Ascending aorta (tissue), 2 donors: ENCODE measurements at places on chromosomes 6 and 20.
A peak's percentile ranks its signal among the peaks of the same experiment; 100 is the strongest.

DNA sequence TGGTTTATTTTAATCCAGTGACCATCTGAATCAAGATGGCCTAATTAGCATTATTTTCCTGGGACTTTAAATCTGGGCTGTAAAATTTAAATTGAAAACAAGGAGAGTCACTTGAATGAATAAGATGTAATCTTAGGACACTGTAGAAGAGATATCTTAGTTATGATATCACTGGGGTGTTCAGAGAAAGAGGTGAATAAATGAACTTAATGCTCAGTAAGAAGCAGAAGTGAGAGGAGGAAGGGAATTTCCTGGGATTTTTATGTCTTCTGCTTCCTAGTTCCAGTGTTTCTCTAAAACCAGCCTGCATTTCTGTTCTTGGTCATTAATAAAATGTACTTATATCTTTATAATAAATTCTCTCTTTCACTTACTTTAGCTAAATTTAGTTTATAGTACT is 136.8 kb upstream of the PTPRK start:
- DNase-seq, result no peak

GRCh38 chr6:118574051-118574865 is 26.2 kb downstream of the PLN start:
- DNase-seq, result no peak

- DNase-seq, result no peak
Observed at GRCh38 chr20:1130058-1130694, 11.8 kb downstream of the PSMF1 start.

- DNase-seq, result no peak
Observed at GRCh38 chr20:53934421-53935343, 135.7 kb downstream of the BCAS1 start.

DNA sequence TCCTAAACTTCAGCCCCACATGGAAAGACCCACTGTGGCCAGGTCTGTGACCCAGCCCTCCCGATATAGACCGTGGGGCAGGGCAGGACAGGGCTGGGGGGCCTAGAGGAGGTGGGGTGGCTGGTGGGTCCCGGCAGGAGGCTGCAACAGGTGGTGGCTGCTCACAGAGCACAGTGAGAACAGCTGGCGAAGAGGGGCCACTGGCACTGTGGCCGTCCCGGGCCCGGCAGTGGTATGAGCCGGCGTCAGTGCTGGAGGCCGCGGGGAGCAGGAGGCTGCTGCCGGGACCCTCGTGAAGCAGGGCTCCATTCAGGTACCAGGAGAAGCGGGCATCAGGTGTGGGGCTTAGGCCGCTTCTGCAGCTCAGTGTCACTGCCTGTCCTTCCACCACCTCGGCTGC is 13.4 kb downstream of the SIGLEC1 start:
- DNase-seq, result no peak

DNA sequence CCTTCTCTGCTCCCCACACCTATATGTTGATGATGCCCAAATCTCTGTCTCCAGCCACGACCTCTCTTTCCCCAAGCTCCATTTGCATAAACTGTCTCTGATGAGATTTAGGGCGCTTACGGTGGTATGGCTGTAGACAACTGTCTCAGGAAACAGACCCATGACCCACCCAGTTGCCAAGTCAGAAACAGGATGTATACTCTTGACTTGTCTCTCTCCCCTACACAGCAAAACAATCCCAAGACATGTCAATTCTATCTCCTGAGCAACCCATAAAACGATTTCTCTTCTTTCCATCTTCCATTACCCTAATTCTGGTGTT is 13.9 kb downstream of the GNL1 start:
- no peak for DNase-seq

DNA sequence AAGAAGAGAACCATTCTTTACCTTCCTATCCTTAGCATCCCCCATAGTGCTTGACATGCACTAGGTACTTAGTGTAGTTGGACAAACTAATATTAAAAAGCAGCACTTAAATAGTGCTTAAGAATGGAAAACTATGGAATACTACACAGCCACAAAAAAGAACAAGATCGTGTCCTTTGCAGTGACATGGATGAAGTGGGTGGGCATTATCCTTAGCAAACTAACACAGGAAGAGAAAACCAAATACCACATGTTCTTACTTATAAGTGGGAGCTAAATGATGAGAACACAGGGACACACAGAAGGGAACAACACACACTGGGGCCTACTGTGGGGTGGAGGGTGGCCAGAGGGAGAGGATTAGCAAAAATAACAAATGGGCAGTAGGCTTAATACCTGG is 66.8 kb downstream of the EPHA7 start:
- no peak for DNase-seq

DNA sequence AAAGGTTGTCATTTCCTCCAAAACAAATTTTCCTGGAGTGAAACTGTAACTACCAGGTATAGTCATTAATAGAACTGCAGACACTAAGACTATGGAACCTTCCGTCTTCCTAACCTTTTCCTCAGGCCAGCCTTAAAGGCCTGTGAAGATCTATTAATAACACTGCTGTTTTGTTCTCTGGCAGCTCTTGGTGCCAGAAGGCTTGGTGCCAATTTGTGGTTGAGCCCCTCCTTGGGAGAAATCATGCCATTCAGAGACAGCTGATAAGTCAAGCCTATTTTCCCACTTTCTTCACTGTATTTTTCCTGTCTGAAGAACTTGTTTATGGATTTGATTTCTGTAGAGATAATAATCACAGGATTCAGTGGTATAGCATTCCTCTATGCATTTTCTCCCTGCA is 64.8 kb downstream of the HCRTR2 start:
- no peak for DNase-seq

GRCh38 chr6:153215242-153215641 is 84.2 kb upstream of the RGS17 start:
- no peak for DNase-seq

GRCh38 chr6:167745670-167746389 is 80.9 kb upstream of the AFDN start:
- peak; percentile 55 for DNase-seq

- peak; percentile 45 for DNase-seq
Observed at GRCh38 chr6:43740961-43741764, 28.8 kb upstream of the VEGFA start.

GRCh38 chr6:9461188-9461587 is 953.7 kb downstream of the TFAP2A start:
- DNase-seq, result no peak

DNA sequence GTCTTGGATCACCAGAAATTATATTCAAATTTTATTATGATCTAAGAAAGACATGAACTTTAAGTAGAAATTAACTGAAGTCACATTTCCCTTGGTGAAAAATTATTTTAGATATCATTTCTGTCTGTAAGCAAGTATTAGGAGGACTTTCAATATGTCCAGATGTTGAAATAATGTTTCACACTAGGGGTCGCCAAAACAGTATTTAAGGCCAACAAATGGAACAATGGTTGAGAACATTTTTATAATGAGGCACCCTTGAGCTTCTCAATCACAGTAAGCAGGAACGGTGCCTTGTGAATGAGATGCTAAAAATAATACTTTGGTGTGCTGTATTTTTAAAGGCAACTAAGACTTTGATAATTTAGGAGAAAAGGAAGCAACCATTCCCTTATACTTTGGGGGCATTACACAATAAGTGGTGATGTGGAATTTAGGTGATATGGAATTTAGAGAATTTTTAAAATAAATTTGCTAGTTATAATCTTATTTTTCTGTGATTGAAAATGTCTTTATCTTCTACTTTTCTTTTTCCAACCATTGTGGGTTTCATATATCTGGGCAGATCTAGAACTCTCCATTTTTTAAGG is 9.6 kb upstream of the SF3B5 start:
- no peak for DNase-seq

- no peak for DNase-seq
Observed at GRCh38 chr20:32777177-32777956, 15.2 kb downstream of the DNMT3B start.
